ENCODE measurements at places on chromosomes 12 and 14.
A peak's percentile ranks its signal among the peaks of the same experiment; 100 is the strongest.

DNA sequence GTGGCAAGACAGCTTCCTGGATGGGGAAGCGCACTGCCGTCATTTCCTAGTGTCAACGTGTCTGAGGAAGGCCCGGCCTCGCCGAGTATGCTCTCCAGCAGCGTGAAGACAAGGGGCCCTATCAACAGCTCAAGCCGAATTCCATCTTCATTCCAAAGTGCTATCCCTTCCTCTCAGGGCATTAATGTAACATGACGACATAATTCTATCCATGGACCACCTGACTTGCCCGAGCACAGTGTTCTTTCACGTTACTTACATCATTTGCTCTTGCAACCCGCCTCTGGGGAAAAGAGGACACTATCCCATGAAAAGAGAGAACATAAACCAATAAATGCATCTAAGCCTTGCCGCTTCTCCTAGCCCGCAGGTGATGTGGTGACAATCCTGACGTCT lies 22.9 kb downstream of the CCDC92 start:
- no peak overlapping the region for H3K4me3 ChIP-seq
- no peaks in the 10 kb centered on the region for H3K36me3 ChIP-seq
- no peak for DNase-seq
- no peak overlapping the region for H3K27ac ChIP-seq
- H3K4me1 ChIP-seq = no peaks in the 10 kb centered on the region

DNA sequence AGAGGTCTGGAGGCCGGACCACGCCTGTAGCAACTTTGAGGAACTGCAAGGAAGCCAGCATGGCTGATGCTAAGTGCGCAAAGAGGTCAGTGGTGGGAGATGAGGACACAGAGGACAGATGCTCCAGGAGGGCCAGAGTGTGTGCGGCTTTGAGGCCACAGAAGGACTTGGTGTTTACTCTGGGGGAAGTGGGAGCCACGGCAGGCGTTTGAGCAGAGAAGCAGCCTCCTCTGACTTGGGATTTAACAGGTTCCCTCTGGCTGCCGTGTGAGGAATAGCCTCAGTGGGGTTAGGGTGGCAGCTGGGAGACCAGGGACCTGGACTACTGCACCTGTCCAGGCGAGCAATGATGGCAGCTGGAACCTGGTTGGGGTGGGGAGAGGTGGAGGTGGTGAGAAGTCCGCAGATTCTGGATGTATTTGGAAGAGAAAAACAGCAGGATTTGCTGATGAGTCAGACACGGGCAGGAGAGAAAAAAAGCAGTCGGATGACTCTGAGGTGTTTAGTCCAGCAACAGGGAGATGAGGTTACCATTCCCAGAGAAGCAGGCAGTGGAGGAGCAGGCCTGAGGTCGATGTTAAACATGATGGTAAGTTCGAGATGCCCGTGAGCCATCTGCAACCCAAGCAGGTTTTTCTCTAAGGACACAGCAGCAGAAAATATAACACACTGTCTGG lies 143.5 kb downstream of the SCARB1 start:
- no peak overlapping the region for H3K4me3 ChIP-seq
- H3K27me3 ChIP-seq = peaks cover 1% of the 10 kb centered on the region
- no peak overlapping the region for H3K27ac ChIP-seq
- peaks cover 2% of the 10 kb centered on the region for H3K4me1 ChIP-seq
- H3K36me3 ChIP-seq = no peaks in the 10 kb centered on the region

- no peaks in the 10 kb centered on the region for H3K27me3 ChIP-seq
- no peak for DNase-seq
- H3K27ac ChIP-seq = no peak overlapping the region
- H3K4me1 ChIP-seq = no peaks in the 10 kb centered on the region
Observed at GRCh38 chr12:86331457-86331856, 75.3 kb upstream of the MGAT4C start.

DNA sequence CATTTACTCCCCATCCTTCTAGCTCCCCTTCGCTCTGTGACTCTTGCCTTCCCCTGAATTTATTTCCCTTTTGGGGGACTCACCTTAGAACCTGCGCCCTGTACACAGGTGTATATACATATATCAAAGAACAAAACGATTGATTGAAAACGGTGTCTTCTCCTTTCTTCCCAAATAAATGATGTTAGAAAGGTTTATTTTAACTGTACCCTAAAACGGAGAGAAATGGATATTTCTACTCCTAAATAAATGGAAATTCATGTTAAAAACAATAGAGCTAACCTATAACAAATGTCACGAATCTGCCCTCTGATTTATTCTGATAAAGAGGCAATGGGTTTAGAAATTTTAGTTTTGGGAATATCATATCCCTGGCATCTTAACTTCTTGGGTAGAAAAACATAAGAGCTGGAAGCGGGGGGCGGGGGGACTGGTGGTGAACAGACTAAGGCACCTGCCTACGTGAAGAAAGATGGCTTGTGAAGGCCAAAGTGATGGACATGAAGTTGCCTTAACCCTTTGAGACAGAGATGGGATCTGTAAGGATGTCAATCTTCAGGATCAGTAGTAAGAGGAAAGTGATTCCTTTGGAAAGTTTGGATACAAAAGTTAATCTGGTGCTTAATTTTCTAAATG lies 8.8 kb upstream of the LHX5 start:
- no peak for DNase-seq
- H3K4me3 ChIP-seq = no peak overlapping the region
- H3K4me1 ChIP-seq = peaks cover 2% of the 10 kb centered on the region

DNA sequence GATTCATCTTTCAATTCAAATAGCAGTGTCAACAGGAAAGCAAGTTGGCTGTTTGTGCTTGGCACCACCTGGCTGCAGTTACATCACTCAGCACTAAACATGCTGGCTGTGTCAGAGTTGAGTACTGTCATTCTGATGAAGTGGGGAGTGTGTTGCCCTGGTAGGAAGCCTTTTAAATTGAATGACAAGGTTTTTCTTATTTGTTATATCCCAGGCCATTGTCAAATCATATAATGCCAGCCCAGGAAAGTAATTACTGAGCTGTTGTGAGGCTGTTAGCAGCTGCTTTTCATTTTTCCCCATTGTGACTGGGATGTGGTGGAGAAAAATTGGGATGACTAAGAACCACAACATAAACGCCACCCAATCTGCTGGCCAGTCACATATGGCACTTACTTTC lies 106.5 kb upstream of the PRKD1 start:
- no peaks in the 10 kb centered on the region for H3K27me3 ChIP-seq
- H3K27ac ChIP-seq = no peak overlapping the region
- no peak overlapping the region for H3K4me3 ChIP-seq
- DNase-seq = no peak

DNA sequence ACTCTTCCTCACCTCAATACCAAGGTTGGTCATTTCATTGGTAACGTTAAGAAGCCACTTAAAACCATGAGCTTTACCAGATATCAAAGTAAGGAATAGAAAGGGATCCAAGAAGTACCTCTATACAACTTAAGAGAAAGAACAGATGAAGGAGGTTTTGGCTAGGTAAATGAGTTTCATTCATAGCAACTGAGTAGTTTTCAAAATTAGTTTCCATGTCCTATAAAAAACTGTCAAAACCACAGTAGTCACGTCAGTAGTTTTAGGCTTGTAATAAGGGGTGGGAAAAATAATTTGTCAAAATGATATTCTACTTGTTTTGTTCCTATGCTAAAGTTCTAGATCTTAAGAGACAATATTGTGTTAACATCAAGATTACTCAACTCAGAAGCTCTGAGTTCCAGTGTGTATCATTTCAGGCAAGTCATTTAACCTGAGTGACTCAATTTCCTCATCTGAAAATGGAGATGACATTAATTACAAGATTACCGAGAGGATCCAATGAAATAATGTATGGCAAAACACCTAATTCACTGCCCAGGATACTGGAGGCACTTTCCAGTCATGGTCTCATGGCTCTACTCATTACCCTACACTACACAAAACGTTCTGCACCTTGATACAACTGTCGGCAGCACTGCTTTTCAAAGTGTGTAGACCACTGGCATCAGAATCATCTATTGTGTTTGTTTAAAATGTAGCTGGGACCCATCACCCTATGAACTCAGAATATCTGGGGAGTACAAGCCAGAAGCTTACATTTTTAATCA lies 24.1 kb upstream of the SLC6A13 start:
- no peak for DNase-seq
- H3K27me3 ChIP-seq = no peaks in the 10 kb centered on the region
- peaks cover 62% of the 10 kb centered on the region for H3K36me3 ChIP-seq
- no peak overlapping the region for H3K4me3 ChIP-seq
- H3K27ac ChIP-seq = peak overlapping the region; percentile 74
- peaks cover 43% of the 10 kb centered on the region for H3K4me1 ChIP-seq

DNA sequence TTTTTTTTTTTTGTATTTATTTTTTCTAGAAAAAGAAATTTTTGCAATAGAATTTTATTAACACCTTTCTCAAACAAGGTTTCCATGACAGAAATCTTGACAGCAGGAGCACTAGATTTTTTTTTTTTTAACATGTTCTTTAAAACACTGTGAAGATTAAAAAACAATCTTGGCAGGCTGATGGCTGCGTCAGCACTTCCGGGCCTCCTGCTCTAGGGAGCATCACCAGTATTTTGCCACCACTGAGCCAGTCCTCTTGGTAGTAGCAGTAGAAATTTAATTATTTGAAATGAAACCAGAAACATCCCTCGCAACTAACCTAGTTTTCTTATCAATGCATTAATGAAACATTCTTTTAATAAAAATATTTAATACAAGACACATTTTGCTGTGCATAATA lies 99.6 kb downstream of the APAF1 start:
- H3K36me3 ChIP-seq = no peaks in the 10 kb centered on the region
- H3K4me3 ChIP-seq = no peak overlapping the region
- H3K27me3 ChIP-seq = peaks cover 41% of the 10 kb centered on the region

- H3K27ac ChIP-seq = no peak overlapping the region
- no peaks in the 10 kb centered on the region for H3K27me3 ChIP-seq
- H3K4me1 ChIP-seq = no peaks in the 10 kb centered on the region
- no peak for DNase-seq
- H3K36me3 ChIP-seq = no peaks in the 10 kb centered on the region
- no peak overlapping the region for H3K4me3 ChIP-seq
Observed at GRCh38 chr12:118553856-118554504, 177.6 kb downstream of the SUDS3 start.

GRCh38 chr12:93784339-93785086 lies 107.3 kb downstream of the CRADD start:
- H3K4me3 ChIP-seq = peak overlapping the region; percentile 62
- H3K36me3 ChIP-seq = peaks cover 28% of the 10 kb centered on the region
- no peaks in the 10 kb centered on the region for H3K27me3 ChIP-seq
- peaks cover 84% of the 10 kb centered on the region for H3K4me1 ChIP-seq
- DNase-seq = peak; percentile 23

GRCh38 chr14:102088012-102088792 lies 1.4 kb upstream of the HSP90AA1 start:
- DNase-seq = peak; percentile 73
- peak overlapping the region; percentile 89 for H3K4me3 ChIP-seq
- H3K27me3 ChIP-seq = no peaks in the 10 kb centered on the region
- peaks cover 51% of the 10 kb centered on the region for H3K4me1 ChIP-seq
- H3K27ac ChIP-seq = peak overlapping the region; percentile 98

DNA sequence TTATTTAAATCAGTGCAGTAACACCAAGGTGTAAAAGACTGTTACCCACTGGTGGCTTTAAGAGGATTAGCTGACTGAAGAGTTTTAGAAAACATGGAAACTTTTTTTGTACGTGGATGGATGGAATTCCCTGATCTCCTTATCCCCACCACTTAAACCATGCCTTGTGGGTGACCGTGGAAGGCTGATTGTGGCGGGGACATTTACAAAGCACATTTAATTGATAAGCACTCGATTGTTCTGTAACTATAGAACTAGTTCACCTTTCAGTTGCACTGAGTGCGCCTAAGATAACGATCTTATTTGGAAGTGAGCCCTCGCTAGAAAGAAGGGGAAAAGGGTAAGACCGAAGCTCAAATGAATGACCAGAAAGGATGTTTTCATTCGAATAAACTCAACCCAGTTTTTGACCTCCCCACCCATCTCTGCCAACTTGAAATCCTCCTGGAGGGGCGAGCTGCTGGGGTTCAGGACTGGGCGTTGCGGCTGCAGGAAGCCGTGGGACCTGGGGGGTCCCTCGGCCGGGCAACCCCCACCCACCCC lies 688 bp upstream of the RASSF3 start:
- DNase-seq = no peak
- H3K27ac ChIP-seq = peak overlapping the region; percentile 84
- H3K36me3 ChIP-seq = peaks cover 9% of the 10 kb centered on the region
- peak overlapping the region; percentile 82 for H3K4me3 ChIP-seq

DNA sequence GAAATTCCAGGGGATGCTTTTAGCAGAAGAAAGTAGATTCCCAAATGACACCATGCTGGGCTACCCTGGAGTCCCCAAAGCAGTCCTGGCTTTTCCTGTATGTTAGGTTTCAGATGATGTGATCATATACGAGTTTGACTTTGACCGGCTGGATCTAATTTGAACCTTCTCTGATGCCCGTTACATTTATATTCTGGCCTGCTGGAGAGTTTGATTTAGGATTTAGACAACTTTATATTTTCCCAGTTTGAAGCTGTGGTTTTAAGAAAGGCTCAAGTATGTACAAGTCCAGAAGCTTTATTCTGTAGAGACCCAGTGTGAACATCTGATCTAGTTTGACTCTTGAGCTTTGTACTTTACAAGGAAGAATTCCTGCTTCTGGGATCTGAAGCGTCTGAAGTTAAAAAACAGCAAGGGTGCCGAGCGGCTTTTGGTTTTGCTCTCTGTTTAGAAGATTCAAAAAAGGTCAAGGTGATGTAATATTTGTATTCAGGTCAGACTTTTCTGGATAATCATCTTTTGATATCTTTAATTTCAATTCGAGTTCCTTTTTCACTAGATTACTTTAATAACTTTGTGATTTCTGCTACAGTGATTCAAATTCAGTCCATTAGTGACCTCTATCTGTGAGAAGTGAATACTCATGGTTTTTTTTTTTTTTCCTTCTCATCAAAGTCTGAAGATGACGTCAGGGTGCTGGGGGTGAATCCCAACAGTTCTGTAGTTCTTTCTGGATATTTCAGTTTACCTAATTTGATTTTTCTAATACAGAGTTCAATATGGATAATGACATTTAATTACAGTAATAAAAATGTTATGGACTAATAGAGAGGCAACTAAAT lies 6.3 kb downstream of the FLRT2 start:
- DNase-seq = no peak
- no peak overlapping the region for H3K27ac ChIP-seq
- no peak overlapping the region for H3K4me3 ChIP-seq
- H3K36me3 ChIP-seq = no peaks in the 10 kb centered on the region

DNA sequence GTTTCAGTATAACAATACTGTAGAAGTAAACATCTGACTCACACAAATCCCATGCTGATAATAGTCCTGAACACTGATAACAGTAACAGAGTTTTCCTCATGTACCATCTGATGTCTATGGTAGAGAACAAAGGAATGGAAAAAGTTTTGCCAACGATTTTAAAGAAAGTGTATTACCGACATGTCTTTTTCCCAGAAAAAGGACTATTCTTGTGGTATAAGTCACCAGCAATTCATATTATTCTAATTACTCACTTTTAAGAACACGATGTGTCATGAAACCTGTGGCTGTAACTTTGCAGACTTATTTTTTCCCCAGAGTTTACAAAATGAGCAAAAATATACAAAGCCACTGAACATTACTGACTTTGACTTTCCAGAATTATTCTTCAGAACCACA lies 40.1 kb upstream of the DCN start:
- H3K4me1 ChIP-seq = no peaks in the 10 kb centered on the region
- H3K27me3 ChIP-seq = peaks cover 2% of the 10 kb centered on the region

- no peak overlapping the region for H3K27ac ChIP-seq
- peaks cover 5% of the 10 kb centered on the region for H3K4me1 ChIP-seq
- no peak overlapping the region for H3K4me3 ChIP-seq
- peaks cover 12% of the 10 kb centered on the region for H3K27me3 ChIP-seq
- no peaks in the 10 kb centered on the region for H3K36me3 ChIP-seq
- DNase-seq = no peak
Observed at GRCh38 chr12:130992448-130992847, 38.7 kb downstream of the ADGRD1 start.

All from activated naive CD8-positive, alpha-beta T cell treated with anti-CD3 and anti-CD28 coated beads, Interleukin-2, amount 50 U/mL, for 24 hours (primary cell).